ENCODE measurements at places on chromosomes 12 and 14. TPM values are rescaled to one million over a fixed set of nuclear protein-coding genes. Genes with fewer than 3 reads are reported as not detected.

The KRT77 gene
- not detected for total RNA-seq

The KRT75 gene
- total RNA-seq, result not detected

The TAMALIN gene
- total RNA-seq, result 2.8 TPM

The KCNH5 gene
- total RNA-seq, result 0.57 TPM

The TMEM263 gene
- total RNA-seq, result 36.5 TPM

The LGR5 gene
- not detected for total RNA-seq

The RHEBL1 gene
- total RNA-seq, result 9.5 TPM

The NKX2-1 gene
- 0.11 TPM for total RNA-seq

The AVPR1A gene
- not detected for total RNA-seq

The TSPAN19 gene
- 0.49 TPM for total RNA-seq

The SLC38A1 gene
- 79.3 TPM for total RNA-seq

The PRMT5 gene
- 68.4 TPM for total RNA-seq

The KRT79 gene
- total RNA-seq, result 0.34 TPM

The IPO4 gene
- 134 TPM for total RNA-seq

The CPM gene
- 1.5 TPM for total RNA-seq

The HOXC6 gene
- total RNA-seq, result 2.7 TPM

The CRY1 gene
- 14.3 TPM for total RNA-seq

The MMP14 gene
- total RNA-seq, result 79.9 TPM

The NDRG2 gene
- 3.4 TPM for total RNA-seq

The PDZRN4 gene
- not detected for total RNA-seq

The FOXN4 gene
- not detected for total RNA-seq

The OR4N2 gene
- total RNA-seq, result not detected

The PTPRB gene
- 0.98 TPM for total RNA-seq

The TCL1B gene
- total RNA-seq, result not detected

The SSTR1 gene
- not detected for total RNA-seq

Data from A375 (cell line).